ENCODE measurements at places on chromosomes 4 and X.

GRCh38 chrX:129553619-129554288 is 13.7 kb downstream of the OCRL start:
- DNase-seq: no peak

- no peak for DNase-seq
Observed at GRCh38 chr4:92050875-92051274, 252.9 kb upstream of the GRID2 start.

GRCh38 chrX:114952696-114953095 is 64.7 kb downstream of the IL13RA2 start:
- no peak for DNase-seq

GRCh38 chr4:152707632-152708031 is 27.8 kb upstream of the TMEM154 start:
- DNase-seq: no peak
